ENCODE measurements at places on chromosomes 7 and 10.

DNA sequence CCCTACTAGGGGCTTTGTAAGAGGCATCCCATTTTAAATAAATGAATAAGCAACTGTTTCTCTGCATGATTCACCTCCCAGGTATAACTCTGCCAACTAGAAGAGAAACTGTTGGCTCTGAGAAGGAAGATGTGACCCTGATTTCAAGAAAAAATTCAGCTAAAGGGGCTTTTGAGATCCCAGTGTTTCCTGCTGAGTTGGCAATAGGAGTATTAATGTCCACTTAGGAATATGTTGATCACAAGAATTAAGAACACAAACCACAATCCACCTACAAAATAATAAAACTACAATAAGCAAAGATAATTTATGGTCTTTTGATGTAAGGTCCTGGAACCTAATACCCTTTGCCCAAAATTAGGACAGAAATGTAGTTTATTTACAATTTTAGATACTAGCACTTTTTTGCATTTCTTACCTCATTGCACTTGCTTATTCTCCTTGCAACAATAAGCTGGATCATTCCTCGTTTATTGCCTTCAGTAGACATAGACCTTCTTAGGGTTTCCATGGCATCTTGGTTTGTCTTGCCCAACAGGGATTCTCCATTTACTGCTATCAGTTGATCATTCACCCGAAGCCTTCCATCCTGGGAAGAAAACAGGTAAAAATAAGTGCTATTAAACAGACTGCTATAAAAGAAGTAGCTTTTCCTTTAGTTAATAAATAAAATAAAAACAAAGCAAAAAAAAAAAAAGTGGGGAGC, 456.2 kb downstream of the PARD3 start:
- no peak for DNase-seq

- DNase-seq = no peak
Measured at GRCh38 chr10:4984971-4985594, 18.6 kb downstream of the AKR1C2 start.

DNA sequence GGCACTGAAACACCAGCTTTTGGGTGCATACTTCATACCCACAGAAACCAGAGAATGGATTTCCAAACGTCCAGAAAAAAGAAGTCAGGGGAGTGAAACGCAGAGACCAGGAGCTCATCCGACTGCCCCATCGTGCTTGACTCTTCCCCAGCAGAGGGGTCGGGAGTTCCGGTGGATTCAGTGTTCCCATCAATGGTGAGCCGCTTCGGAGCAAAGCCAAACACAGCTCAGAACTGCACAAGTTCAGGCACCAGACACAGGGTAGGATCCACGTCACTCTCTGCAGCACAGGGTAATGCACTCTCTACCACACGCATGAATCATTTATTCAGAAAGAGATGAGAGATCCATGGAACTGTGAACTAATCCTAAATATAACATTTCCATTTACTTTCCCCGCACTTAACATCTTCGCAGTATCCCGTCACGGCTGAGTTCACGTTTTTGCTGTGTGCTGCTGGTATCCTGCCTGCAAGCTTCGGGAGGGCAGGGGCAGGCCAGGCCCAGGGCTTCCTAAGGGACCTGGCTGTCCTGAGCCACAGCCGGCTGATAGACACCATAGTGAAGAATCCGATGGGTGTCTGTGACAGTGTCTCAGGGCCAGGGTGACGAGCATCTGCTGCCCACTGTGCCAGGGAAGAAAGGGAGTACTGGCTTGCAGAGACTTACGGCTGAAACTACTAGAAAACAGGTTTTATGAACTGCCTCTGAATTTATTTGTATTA, 545.3 kb downstream of the PTPRN2 start:
- DNase-seq = no peak

DNA sequence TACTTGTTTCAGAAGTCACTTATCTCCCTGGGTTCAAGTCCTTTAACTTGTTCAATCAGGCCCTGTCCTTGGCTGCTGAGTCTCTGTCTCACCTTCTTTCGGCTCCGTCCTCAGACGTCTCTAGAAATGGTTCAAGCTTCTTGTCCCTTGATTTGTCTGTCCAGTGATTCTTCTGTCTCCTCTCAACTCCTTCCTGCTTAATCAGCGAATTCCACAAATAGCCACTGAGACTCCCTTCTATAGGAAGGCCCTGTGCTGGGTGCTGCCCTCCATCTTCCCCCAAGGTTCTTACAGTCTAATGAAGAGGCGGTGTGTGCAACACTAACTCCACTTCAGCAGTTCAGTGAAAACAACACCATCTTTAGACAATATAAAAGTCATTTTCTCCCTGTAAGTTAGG, 12.7 kb downstream of the FAM241B start:
- no peak for DNase-seq

GRCh38 chr10:25036381-25036780, 20.0 kb downstream of the THNSL1 start:
- no peak for DNase-seq

DNA sequence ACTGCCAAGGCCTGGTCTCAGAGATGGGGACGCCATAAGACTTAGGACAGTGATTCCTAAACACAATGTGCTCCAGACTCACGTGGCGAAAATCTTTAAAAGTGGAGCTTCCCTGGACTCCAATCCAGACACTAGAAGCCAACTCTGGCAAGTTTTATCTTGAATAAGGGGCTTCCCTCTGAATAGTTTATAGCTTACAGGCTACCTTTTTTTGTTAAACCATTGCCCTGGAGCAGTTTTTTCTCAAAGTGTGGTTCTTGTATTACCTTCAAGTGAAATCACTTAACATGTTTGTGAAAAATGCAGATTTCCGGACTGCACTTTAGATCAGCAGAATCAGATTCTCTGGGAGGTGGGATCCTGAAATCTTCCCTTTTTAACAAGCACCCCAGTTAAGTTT, 171.7 kb upstream of the PHF14 start:
- DNase-seq = no peak

GRCh38 chr7:114539575-114539974, 125.0 kb downstream of the FOXP2 start:
- DNase-seq = no peak

DNA sequence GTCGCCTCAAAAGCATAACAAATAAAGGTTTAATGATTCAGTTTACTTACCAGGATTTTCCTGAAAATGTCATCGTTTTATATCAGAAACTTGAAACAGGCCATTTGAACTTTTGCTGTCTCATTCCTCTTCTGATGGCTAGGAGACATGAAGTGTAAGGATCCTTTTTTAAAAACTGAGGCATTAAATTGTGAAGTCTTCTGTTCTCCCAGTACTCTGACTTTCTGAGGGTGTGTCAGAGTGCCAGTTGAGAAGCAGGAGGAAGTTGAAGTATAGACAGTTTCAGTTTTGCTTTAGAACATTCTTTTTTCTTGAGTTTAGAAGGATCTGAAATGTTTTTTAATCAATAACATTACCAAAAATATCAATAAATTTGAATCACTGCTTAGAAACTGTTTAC, at the start of gene SAMD9L:
Gene SAMD9L, minus strand, starts transcription at position 242 of the 400 bp plus-strand sequence. CDS start 12,414 bp downstream, outside the sequence.
- no peak for DNase-seq

DNA sequence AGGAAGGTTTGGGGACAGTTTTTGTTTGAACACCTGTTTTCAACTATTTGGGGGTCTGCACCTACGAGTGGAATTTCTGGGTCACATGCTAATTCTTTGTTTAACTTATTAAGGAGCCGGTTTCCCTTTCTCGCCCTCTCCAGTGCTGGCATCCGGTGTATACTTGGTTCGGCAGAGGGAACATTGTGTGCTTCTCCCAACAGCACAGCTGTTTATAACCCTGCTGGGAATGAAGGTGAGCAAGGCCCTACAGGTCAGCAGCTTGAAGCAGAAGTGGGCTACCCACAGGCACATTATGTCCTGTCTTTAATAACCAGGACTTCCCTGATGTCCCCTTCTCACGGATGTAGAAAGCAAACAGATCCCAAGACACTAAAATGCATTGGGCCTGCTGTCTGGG, 87.5 kb upstream of the PDCD4 start:
- DNase-seq = no peak

DNA sequence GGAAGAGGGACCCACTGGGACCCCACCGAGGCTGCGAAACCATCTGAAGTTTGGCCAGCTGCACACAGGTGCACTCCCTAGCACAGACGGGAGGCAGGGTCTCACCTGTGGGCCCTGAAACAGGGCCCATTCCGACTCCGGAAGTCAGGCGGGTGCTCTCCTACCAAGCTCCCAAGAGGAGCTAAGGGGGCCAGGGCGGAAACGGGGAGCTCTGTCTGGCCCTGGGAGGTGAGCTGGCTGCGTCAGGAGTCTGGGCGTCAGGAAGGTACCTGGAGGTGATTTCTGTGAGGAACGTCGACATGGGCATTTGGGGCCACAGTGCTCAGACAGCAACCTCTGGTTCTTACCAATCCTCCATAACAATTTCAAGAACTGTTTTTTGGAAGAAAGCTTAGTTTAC, 411.7 kb downstream of the TCERG1L start:
- no peak for DNase-seq

DNA sequence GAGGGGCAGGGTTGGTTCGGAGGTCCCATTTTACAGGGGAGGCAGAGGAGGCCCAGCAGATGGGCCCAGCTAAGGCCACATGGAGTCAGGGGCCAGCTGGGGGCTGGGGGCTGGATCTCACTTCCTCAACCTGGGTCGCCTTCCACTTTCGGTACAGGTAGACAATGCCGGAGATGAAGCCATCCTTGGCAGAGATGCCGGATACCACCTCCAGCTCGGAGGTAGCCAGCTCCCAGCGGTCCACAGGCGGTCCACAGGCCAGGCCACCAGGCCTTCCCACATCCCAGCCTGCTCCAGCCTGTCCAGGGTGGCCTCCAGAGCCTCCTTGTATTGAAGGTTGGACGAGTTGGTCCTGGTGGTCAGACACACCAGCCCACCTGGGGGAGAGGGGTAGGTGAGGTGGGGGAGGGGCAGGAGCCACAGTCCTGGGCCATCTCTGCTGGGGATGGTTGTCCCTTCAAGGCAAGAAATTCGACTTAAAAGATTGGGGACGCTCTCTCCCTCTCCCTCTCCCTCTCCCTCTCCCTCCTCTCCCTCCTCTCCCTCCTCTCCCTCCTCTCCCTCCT, 3.9 kb downstream of the CLDN4 start:
- no peak for DNase-seq

DNA sequence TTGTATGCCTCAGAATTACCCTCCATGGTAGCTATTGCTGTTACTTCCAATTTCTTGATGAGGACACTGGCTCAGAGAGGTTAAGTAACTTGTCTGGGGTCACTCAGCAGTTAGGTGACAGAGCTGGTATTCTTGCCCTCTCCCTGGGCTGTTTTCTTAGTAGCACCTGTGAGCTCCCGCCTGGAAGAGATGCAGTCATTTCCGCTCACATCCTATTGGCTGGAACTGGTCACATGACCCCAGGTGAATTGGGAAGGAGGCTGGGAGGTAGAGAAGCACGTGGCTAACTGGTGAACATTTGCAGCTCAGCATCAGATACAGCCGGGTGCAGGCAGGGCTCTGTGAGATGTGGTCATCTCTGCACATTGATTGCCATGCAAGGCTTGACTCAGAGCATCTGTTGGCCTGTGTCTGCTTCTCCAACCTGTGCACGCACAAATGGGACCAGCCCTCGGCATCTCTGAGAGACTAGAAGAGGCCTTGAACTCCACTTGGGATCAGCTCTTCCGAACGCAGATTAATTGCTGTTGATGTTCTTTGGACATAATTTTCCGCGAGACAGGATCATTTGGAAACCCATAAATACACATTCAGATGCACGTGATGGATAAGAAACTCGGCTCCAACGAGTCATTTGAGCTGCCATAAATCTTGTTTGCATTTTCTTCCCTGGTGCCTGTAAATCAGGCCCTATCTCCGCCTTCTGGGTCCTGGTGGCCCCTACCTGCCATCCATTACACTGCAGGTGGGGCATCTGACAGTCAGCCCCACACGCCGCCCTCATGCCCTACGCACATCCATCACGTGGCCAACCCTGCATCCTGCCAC, 42.8 kb downstream of the MYL10 start:
- DNase-seq = no peak

DNA sequence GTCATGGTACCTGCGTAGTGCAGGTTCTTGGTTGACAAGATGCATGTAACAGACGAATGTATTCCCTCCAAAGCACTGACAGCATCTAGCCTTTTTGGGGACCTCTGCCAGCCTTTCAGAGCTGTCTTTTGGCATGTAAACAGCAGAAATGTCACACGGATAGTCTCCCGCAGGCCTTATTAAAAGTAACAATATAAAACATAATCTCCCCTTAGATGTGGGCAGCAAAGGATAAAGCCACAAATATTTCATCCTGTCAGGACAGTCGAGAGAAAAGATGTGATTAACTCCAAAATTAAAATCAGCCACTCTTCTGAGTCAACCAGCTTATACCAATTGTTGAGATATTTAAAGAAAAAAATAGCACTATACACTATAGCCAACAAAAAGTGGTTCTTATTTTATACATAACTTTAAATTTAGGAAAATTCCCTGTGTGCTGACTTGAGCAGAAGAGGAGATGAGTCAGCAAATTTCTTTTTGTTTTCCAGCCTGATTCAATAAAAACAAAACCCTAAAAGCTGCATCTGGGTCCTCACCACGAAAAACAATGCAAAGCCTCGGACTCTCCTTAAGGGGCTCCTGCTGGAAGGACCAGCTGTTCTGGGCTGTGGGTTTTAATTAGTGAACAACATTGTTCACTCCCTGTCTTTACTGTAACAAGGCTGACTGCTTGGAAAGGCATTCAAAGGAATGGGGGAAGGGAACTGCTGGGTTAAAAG, 240.2 kb downstream of the ADAM12 start:
- no peak for DNase-seq

GRCh38 chr10:69512901-69513300, 60.3 kb downstream of the NEUROG3 start:
- DNase-seq = no peak

DNA sequence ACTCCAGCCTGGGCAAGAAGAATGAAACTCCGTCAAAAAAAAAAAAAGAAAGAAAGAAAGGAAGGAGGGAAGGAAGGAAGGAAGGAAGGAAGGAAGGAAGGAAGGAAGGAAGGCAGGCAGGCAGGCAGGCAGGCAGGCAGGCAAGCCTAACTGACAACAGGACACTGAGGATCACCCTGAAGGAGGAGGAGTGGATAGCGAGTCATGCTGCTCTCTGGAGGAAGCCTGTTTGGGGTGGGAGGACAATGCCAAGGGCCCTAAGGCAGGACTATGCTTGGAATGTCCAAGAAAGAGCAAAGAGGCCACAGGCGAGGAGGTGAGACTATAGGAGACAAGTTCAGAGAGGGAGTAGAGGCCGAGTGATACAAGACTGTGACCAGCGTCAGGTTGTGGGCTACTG, 107.0 kb upstream of the PARD3 start:
- DNase-seq = no peak

DNA sequence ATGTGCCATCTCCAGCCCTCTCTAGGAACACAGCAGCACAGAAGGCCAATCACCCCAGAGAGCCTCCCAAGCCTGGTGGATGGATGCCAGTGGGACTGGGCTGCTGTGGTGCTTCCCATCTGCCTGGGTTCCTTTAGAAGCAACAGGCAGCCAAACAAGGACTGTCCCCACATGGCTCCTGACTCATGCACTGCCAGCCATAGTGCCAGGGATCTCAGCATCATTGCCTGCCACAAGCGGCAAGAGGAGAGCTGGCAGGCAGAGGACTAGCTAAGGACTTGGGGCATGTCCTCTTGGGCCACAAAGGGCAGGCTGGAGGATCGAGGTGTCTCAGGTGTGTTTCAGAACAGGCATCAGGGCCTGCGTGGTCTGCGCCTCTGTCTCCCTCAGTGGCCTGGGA, 23.4 kb upstream of the FIGNL1 start:
- DNase-seq = no peak

- DNase-seq = no peak
Measured at GRCh38 chr10:79542626-79543025, 17.6 kb downstream of the SFTPA2 start.
